ENCODE measurements at places on chromosomes 16 and 17. TPM values are rescaled to one million over a fixed set of nuclear protein-coding genes. Genes with fewer than 3 reads are reported as not detected.
A peak's percentile ranks its signal among the peaks of the same experiment; 100 is the strongest.

- DNase-seq = no peak
Measured at GRCh38 chr16:804193-805048, 3.9 kb upstream of the GNG13 start.

GRCh38 chr16:57502048-57502775 is 15.9 kb upstream of the DOK4 start:
- DNase-seq = no peak

- no peak for DNase-seq
Measured at GRCh38 chr16:48225456-48225855, 18.6 kb upstream of the LONP2 start.

DNA sequence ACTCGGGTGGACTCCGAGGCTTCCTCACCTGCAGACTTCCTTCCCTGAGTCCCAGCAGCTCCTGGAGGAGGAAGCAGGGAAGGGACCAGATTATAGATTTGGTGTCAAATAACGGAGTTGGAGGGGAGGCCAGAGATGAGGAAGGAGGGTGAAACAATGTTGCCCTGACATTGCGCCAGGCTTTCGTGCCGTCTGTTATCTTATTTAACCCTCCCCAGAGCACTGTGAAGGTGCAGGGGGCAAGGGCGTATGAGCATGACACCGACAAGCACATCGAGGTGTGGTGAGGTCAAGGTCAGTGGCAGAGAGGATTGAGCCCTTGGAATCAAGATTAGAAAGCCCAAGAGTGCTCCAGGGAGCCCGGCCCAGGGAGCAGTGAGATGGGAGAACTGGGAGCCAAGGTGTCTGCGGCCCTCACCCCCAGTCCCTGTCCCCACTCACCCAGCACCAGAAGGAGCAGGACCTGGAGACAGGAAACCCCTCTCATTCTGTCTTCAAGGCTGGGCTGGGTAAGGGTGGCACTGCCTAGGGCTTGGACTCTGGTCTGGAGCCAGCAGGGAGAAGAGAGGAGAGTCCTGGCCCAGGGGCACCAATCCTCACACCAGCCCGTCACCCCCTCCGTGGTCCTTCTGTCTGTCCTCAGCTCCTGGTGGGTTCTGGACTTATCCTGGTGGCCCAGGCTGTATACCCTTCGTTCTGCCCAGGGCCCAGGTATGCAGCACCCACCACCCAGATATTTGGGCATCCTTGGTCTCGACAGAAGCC is 1.1 kb downstream of the PRSS33 start:
- no peak for DNase-seq

DNA sequence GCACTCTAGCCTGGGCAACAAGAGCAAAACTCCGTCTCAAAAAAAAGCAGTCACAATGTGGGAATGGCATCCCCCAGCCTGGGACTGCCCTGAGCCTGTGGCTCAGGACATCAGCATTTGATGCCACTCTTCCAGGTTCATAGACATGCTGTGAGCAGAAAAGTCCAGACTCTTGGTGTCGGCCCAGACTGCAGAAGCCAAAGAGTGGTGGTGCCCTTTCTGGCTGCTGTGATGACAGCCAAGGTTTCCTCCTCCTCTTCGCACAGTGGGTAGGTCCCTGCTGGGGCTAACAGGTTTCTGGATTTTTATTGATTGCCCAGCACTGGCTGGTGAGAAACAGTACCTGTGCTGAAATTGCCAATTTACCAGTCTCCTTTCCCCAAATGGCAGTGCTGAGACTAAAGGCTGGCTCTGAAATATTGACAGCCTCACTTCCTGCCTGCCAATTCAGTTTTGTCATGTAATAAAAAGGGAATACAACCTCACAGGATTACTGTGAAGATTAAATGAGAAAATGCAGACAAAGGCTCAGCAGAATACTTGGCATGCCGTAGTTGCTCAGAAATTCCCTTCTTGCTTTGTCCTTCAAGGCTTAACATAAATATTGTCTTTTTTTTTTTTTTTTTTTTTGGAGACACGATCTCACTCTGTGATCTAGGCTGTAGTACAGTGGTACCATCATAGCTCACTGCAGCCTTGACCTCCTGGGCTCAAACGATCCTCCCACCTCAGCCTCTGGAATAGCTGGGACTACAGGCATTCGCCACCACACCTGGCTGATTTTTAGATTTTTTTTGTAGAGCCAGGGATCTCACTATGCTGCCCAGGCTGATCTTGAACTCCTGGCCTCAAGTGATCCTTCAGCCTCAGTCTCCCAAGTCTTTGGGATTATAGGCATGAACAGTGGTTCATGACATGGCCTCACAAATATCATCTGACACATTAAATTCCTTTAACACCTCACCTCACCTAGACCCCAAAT is 15.5 kb upstream of the UBE2G1 start:
- DNase-seq = no peak

DNA sequence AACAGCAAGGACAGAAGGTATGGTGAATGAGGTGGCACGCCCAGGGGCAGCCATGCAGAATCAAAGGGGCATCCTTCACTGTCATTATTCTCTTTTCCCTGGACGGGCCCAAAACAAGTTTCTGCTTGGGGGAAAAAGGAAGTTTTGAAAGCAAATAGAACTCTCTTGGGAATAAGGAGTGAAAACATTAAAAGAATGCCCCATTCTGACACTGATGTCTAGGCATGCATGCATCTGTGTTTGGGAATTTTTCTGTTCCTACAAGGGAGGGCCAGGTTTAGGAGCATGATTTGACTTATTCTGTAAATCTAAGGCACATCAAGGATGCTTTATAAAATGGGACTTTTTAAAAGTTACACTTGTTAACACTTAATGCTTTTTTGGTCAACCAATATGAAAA is 34.3 kb upstream of the SLC12A3 start:
- DNase-seq = no peak

- no peak for DNase-seq
Measured at GRCh38 chr16:30775131-30775391, 11.9 kb downstream of the ZNF629 start.

DNA sequence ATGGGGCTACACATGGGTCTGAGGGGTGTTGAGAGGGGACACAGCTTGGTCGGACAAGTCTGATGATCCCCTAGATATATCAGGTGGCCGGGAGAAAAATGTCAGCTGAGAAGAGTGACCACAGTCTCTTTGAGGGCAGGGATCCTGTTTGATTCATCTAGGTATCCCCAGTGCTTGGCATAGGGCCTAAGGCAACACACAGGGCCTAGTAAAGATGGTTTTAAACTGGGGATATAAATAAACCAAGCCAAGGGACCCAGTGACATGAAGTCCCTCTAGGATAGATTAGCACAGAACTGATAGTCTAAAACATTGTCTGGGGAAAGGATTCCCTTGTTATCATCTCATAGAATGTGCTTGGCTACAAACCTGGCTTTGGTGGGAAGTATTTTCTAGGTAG is 1.4 kb downstream of the ERCC4 start:
- no peak for DNase-seq

DNA sequence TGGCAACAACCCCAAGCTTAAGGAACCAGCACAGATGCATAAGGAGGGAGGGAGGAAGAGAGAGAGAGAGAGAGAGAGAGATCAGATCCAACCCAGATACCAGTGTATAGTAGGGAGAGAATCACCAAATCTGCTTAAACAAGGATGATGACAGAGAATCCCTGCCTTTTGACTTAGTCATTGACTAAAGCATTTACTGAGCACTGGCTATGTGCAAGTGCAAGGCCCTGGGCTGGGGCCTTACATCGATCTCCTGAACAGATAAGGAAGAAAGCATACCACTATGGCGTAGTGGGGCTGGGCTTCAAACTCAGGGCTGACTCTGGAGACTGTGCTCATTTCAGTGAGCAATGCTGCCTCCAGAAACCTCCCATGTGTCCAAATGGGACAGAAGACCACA is 15.8 kb downstream of the TSNAXIP1 start:
- DNase-seq = no peak

GRCh38 chr16:87950765-87951551 is at the start of gene BANP:
BANP (plus strand) TSS chr16:87951434; CDS start chr16:87975116, 23,682 bp downstream.
- peak; percentile 97 for DNase-seq

DNA sequence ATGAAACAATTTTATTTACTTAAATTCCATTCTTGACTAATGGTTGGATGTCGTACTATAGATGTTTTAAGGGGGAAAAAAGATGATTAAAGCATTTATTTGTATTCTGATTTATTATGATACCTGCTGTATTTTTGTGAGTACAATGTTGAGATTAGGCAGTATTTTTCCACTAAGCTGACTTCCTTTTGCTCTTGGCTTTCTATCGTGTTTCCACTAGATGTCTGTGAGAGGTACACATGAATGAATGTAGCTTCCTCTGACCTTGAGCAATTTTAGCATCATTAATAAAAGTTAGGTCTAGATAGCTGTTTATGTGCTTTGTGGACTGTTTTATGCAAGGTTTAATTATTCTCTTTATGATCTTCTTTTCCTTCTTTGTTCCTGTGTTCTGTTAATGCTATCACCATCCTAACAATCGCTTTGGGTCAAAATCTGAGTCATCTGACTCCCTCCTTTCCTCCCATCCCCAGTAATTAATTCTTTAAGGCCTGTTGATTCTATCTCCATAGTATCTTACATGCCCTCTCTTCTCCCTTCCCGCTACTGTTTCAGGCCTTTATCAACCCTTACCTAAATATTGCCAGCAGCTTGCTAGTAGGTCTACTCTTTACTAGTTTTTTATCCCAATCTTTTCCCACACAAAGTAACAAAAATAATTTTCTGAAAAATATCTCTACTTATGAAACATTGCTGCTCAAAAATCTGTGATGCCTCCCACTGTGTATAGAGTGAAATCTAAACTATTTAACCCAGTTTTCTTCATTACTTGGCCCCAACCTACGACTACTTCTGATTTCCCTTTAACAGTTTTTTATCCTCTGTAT is 76.0 kb downstream of the VMP1 start:
- DNase-seq = no peak

DNA sequence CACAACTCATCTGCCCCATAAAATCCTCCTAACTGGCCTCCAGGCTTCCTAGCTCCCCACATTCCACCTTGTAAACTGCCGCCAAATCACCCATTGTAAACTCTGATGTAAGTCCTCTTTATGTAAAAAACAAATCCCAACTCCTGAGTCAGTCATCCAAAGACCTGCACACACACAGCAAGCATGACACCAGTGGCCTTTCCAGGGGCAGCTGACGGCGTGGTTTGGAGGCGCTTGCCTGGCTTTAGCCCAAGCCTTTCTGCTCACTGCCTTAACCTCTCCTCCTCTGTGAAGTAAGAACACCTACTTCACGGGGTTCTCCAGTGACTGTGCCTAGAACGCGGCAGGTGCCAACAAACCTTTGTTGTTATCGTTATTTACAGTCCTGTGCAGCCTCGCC is 14.0 kb downstream of the UBE2O start:
- no peak for DNase-seq

DNA sequence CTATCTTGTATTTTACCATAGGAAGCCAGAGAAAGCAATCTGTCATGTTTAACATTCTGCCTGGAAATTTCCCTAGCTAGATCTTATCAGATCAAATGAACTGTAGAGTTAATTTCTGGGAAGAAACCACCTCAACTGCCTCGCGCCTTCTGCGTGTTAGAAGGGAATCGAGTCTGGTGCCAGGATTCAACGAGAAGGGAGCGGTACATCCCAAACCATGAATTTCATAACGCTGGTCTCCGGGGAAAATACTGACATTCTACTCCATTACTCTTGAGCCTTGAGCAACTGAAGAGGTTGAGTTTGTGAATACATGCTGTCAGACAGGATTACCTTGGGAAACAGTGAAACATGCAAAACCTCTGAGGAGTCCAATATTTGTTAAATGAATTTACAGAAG is 35.2 kb downstream of the MPHOSPH6 start:
- DNase-seq = no peak

- no peak for DNase-seq
Measured at GRCh38 chr17:72726936-72727335, 365.6 kb downstream of the SLC39A11 start.

DNA sequence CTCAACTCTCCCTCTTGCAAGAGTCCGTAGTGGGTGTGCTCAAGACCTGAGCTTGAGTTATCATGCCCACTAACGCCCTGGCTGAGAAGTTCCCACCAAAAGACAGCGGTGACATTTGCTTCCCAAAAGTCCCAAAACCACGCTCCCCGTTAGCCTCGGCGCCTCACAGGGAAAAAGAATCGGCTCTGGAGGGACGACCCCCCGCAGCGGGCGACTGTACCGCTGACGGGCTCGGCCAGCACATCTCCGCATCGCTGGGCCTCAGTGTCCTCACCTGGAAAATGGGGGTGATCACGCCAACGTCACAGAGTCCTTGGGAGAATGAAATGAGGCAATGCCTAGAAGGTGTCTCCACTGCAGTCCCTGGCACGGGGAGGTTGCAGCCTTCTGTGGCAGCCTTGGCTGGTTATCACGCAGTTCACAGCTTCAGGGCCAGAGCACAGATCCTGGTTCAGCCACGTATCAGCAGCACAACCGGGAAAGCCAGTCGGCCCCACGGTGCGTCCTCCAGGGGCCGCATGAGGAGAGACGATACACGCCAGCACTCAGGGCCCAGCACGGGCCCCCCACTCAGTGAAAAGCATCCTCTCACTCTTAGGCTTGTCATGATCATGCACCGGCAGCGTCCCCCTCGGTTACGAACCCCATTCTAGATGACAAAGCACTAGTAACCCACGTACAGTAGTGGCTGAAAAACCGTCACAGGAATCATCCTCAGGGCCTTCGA is 32.9 kb downstream of the NXN start:
- DNase-seq = no peak

GRCh38 chr16:89407282-89407924 is 83.0 kb downstream of the ANKRD11 start:
- no peak for DNase-seq

- DNase-seq = no peak
Measured at GRCh38 chr17:49749730-49750129, 14.2 kb downstream of the FAM117A start.

- no peak for DNase-seq
Measured at GRCh38 chr16:75250809-75251279, 580 bp downstream of the BCAR1 start.

- no peak for DNase-seq
Measured at GRCh38 chr17:72512649-72513556, 392.1 kb downstream of the SOX9 start.

GRCh38 chr16:53768167-53768566 is 64.2 kb downstream of the FTO start:
- no peak for DNase-seq

DNA sequence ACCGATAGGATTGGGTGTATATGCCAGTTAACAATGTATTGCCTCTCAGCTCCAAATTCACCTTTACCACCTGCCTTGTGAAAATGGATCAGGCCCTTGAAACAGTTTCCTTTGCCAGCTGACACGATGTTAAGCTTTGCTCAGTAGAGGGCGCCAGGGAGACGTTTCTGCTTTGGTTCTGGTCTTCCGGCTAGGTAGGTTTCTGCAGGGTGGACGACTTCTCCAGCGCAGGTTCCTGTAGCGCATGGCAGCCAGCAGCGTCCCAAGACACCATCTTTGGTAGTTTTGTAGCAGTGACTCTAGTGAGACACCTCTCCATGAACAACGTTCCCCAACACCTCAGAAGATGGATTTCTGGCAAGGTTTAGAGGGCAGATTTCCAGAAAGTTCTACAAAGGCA is 24.0 kb downstream of the SYCE1L start:
- no peak for DNase-seq

DBNDD1 gene
- 8.9 TPM for polyA plus RNA-seq

KRTAP9-3 gene
- not detected for polyA plus RNA-seq

HEATR9 gene
- not detected for polyA plus RNA-seq

TPSG1 gene
- polyA plus RNA-seq = 0.97 TPM

LGALS9B gene
- polyA plus RNA-seq = not detected

SMIM22 gene
- not detected for polyA plus RNA-seq

RCVRN gene
- polyA plus RNA-seq = 0.76 TPM

CCL2 gene
- 46.4 TPM for polyA plus RNA-seq
